ENCODE measurements at places on chromosomes 3 and 15.

DNA sequence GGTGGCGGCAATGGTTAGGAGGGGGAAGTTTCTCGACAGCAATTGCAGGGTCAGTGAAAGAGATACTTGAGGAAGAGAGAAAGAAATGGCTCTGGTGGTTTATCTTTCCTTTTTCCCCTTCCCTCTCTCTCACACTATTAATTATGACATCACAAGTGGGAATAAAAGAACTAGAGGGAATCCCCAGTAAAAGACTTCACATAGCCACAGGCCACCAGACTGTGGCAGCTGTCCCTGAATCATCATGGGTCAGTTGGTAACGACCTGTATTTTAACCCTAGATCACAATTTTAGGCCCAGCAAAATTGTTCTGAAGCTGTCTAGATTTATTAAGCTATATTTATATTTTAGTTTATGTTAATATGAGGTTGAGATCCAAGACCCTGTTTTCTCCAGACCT is 40.3 kb downstream of the MBNL1 start:
- H3K4me1 ChIP-seq: peaks cover 45% of the 10 kb centered on the region
- peak overlapping the region; percentile 95 for H3K27ac ChIP-seq
- H3K36me3 ChIP-seq: peaks cover 3% of the 10 kb centered on the region
- no peak for DNase-seq

DNA sequence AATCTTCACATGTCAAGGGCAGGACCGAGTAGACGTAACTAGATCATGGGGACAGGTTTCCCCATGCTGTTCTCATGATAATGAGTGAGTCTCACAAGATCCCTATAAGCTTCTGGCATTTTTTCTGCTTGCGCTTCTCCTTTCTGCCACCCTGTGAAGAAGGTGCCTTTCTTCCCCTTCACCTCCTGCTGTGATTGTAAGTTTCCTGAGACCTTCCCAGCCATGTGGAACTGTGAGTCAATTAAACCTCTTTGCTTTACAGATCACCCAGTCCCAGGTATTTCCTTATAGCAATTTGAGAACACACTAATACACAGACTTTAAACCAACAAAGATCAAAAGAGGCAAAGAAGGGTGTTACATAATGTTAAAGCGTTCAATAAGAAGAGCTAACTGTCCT is 156.6 kb upstream of the UBE2E2 start:
- H3K36me3 ChIP-seq: no peaks in the 10 kb centered on the region
- no peaks in the 10 kb centered on the region for H3K4me1 ChIP-seq
- no peaks in the 10 kb centered on the region for H3K27me3 ChIP-seq
- H3K4me3 ChIP-seq: no peak overlapping the region

DNA sequence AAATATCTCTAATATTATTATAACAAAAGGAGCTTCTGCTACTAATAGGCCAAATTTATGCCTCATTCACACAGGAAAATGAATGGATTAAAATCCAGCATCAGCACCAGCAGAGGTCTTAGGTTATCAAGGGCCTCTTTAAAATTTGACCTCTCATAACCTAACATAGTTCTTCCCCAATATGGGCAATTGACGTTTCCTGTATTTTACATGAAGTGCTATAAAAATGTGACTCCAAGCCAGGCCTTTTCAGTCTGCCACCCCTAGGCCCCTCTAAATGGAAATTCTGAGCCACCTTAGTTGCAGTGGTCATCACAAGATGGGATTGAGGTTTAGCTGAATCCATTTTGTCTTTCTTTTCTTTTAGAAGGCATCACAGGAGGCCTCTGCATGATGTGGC is 70.1 kb downstream of the CASR start:
- H3K4me3 ChIP-seq: no peak overlapping the region
- no peak for DNase-seq
- H3K36me3 ChIP-seq: no peaks in the 10 kb centered on the region
- H3K27ac ChIP-seq: no peak overlapping the region

GRCh38 chr3:188562144-188562543 is 408.2 kb downstream of the LPP start:
- no peak for DNase-seq
- peaks cover 4% of the 10 kb centered on the region for H3K4me1 ChIP-seq
- no peaks in the 10 kb centered on the region for H3K36me3 ChIP-seq
- no peak overlapping the region for H3K4me3 ChIP-seq
- no peak overlapping the region for H3K27ac ChIP-seq
- H3K27me3 ChIP-seq: no peaks in the 10 kb centered on the region

DNA sequence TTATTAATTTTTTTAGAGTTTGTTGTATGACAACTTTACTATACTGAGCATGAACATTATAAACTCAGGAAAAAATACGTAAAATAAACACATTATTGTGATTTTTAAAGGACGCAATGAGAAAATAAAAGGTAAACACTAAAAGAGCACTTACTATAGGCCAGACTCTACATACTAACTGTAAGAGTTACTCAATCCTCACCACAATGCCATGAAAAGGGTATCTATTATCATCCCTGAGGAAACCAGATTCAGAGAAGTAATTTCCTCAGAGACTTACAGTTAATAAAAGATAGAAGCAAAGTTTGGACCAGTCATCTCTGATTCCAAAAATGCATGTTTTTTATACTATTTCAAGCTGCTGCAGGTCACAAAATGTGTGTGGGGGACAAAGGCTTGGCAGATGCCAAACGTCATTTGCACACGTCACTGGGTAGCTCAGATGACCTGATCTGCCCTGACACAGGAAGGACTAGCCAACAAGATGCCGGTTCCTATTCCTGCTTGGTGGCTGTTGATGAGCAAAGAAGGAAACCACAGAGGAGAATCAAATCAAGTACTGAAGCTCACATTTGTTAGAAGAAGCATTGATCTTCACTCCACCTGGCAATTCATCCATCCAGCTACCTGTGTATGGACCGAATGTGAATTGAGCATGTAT is 42.3 kb downstream of the KLHL6 start:
- H3K4me3 ChIP-seq: peak overlapping the region; percentile 56
- H3K36me3 ChIP-seq: peaks cover 4% of the 10 kb centered on the region
- no peak for DNase-seq
- peak overlapping the region; percentile 94 for H3K27ac ChIP-seq
- H3K27me3 ChIP-seq: no peaks in the 10 kb centered on the region
- H3K4me1 ChIP-seq: peaks cover 46% of the 10 kb centered on the region

GRCh38 chr15:78998526-78998925 is 53.7 kb upstream of the CTSH start:
- H3K36me3 ChIP-seq: peaks cover 3% of the 10 kb centered on the region
- peaks cover 5% of the 10 kb centered on the region for H3K27me3 ChIP-seq
- no peak for DNase-seq
- no peak overlapping the region for H3K27ac ChIP-seq

GRCh38 chr3:122689587-122689986 is 8.9 kb downstream of the PARP14 start:
- no peak overlapping the region for H3K27ac ChIP-seq
- peaks cover 22% of the 10 kb centered on the region for H3K4me1 ChIP-seq
- DNase-seq: no peak
- H3K4me3 ChIP-seq: no peak overlapping the region

DNA sequence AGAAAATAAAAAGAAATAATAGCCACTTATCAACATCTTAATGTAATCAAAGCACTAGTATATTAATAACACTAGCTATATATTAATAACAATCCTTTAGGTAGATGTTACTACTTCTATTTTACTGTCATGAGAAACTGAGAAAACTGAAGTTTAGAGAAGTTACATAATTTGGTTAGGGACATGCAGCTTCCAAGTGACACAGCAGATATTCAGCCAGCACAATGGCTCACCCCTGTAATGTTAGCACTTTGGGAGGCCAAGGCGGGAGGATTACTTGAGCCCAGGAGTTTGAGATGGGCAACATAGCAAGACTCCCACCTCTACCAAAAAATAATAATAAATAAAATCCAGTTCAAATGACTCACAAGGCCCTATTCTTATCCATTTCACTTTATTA is 1.9 kb upstream of the UBR1 start:
- H3K4me3 ChIP-seq: no peak overlapping the region
- peaks cover under 1% of the 10 kb centered on the region for H3K36me3 ChIP-seq
- peak overlapping the region; percentile 99 for H3K27ac ChIP-seq
- H3K27me3 ChIP-seq: no peaks in the 10 kb centered on the region
- DNase-seq: no peak
- H3K4me1 ChIP-seq: peaks cover 28% of the 10 kb centered on the region

DNA sequence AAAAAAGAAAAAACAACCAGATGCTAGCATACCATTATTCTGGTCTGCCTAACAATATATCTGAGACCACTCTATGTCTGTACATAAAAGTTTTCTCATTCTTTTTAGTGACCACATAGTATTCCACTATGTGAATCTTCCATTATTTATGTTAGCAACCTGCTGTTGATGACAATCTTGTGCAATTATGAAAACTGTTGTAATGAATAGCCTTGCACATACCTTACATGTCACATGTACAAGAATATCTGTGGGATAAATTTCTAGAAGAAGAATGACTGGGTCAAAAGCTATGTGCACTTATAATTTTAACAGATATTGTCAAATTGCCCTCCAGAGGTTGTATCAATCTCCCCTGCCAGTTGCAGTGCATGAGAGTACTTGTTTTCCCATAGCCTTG is 62.5 kb downstream of the ARHGAP31 start:
- H3K4me3 ChIP-seq: no peak overlapping the region
- DNase-seq: no peak
- no peak overlapping the region for H3K27ac ChIP-seq
- no peaks in the 10 kb centered on the region for H3K36me3 ChIP-seq

GRCh38 chr3:21446027-21446426 is 305.0 kb downstream of the ZNF385D start:
- H3K27ac ChIP-seq: no peak overlapping the region
- no peak overlapping the region for H3K4me3 ChIP-seq
- no peaks in the 10 kb centered on the region for H3K36me3 ChIP-seq
- DNase-seq: no peak
- no peaks in the 10 kb centered on the region for H3K4me1 ChIP-seq
